ENCODE measurements at places on chromosomes 13 and 19. TPM values are rescaled to one million over a fixed set of nuclear protein-coding genes. Genes with fewer than 3 reads are reported as not detected.

- no peak for DNase-seq
These were observed 90.4 kb downstream of the TBC1D4 start for GRCh38 chr13:75391432-75392100.

DNA sequence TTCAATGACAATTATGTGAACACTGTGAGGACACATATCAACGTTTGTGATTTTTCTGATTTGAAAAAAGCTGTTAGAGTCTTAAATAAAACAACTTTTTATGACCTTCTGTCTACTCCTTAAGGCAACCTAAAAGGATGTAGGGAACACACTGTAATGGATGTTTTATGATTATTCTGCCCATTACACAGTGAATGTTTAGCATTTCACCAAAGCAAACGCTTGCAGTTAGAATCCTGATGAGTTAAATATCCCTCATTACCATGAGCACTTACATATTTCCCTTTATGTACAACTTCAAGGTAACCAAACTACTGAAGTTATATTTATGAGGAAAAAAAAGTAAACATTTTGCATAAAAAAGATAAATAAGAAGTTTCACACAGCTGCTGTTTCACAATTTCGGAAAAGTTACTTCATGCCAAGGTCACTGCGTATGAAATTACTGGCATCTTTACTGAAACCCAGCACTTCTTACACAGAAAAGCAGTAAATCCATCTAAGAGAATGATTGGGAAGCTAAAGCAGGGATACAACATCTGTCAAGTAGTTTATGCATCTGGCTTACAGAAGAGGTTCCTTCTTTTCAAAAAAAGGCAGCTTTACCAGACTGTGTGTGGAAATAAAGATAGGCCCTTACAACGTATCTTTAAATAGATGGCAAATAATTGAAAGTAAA is 733.7 kb upstream of the ATXN8OS start:
- no peak for DNase-seq

AKAP8L gene
- total RNA-seq, result 73.8 TPM

DNA sequence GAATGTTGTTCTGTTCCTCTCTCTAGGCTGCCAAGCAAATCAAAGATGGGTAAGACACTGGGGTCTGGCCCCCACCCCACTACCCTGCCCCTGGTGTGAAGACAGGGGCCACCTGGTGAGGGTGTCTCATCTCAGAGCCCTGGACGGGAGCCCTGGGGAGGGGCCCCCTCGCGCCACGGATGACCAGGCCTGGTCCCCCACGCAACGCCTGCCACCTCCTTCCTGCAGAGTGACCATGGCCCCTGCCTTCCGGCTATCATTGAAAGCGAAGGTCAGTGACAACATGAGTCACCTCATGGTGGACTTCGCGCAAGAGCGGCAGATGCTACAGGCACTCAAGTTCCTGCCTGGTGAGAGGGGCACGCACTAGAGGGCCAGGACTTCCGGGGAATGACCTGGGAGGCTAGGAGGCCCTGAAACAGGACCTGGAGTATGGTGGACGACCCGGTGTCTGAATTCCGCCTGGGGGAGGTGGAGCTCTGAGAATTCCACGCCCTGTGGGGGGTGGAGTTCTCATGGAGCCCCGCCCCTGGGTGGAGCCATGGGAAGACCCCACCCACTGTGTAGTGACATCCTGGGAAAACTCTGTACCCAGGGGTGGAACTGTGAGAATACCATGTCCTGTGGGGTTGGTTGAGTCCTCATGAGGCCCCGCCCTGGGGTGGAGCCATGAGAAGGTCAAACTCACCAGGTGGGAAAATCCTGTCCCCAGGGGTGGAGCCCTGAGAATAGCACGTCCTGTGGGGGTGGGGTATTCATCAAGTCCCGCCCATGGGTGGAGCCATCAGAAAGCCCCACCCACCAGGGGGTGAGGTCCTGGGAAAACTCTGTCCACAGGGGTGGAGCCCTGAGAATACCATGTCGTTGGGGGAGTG is 6.1 kb downstream of the FSD1 start:
- DNase-seq, result no peak

GRCh38 chr13:50128428-50128931 is 113.2 kb downstream of the KCNRG start:
- DNase-seq, result no peak

EHD2 gene
- 27.5 TPM for total RNA-seq

DNA sequence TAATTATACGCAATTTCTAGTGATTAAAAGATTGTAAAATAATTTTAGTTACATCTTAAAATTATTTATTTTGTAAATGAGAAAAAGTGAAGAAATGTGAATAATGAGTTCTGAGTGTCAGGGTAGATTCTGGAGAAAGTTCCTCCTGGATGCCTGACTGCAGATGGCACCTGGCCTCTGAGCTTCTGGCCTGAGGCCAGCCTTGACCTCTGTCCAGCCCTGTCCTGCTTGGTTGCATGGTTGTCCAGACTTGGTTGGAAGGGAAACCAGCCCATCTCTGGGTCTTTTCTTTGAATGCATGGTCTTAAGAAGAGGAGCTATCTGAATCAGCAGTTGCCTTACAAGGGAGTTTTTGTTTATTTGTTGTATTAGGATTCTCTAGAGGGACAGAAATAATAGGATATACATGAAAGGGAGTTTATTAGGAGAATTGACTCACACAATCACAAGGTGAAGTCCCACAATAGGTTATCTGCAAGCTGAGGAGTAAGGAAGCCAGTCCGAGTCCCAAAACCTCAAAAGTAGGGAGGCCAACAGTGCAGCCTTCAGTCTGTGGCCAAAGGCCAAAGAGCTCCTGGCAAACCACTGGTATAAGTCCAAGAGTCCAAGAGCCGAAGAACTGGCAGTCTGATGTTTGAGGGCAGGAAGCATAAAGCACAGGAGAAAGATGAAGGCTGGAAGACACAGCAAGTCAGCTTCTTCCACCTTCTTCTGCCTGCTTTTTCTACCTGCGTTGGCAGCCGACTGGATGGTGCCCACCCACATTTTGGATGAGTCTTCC is 385.8 kb downstream of the ZNF536 start:
- no peak for DNase-seq

RXFP2 gene
- total RNA-seq, result not detected

DNA sequence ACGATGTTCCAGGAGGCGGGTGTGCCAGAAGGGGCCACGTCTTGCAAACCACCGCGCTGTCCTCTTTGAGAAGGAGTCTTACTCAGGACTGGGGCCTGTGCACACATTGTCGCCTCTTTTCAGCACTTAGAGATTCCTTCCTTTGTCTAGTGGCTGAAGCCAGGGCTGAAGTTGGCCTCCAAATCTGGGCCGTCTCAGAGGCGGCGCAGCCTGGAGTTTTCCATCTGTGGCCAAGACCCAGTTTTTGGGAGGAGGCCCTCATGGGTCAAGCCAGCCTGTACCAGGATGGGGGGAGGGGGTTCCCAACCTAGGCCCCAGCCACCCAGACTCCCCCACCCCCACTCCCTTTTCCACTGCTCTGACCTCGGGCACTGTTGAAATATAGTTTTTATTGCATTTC is 11.8 kb downstream of the ANO8 start:
- no peak for DNase-seq

- no peak for DNase-seq
These were observed 254.4 kb downstream of the DLEU7 start for GRCh38 chr13:50589139-50589538.

DNA sequence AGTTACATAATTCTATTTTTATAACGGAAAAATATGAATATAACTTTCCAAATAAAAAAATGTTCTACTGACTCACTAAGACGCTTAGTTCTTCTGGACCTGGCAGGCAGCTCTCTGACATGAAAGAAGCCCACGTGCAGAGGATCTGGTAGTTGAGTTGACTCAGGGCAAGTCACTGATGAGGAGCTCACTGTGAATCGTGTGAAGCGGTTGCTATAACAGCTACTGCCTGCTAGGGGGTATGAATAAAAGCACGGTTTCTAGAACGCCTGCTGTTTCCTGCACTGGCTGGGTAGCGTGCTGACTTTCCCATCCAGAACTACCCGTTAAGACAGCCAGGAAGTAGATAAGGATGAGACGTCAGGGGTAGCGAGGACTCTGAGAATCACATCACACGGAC is 54.7 kb upstream of the WASF3 start:
- no peak for DNase-seq

- peak; percentile 51 for DNase-seq
These were observed 81.1 kb downstream of the ZNF429 start for GRCh38 chr19:21586311-21587116.

FXYD1 gene
- 451 TPM for total RNA-seq

- no peak for DNase-seq
These were observed 380.8 kb downstream of the LMO7 start for GRCh38 chr13:76016799-76017400.

DNA sequence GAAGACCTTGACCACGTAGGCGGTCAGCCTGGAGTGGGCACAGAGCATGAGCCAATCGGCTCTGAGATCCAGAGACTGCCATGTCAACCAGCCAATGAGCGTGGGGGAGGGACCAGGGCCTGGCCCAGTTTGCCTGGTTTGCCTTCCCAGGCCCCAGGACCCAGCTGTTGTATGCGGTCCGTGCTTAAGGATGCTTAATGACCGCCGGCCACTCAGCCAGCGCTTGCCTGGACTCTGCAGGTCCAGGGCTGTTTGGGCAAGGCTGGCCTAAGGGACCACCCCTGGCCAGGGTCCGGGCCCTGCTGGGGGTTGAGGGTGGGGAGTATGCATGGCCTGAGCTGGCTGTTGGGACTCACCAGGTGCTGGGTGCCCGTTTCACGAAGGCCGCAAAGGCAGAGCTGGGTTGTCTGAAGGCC is 23.1 kb upstream of the TNFSF14 start:
- no peak for DNase-seq

DNA sequence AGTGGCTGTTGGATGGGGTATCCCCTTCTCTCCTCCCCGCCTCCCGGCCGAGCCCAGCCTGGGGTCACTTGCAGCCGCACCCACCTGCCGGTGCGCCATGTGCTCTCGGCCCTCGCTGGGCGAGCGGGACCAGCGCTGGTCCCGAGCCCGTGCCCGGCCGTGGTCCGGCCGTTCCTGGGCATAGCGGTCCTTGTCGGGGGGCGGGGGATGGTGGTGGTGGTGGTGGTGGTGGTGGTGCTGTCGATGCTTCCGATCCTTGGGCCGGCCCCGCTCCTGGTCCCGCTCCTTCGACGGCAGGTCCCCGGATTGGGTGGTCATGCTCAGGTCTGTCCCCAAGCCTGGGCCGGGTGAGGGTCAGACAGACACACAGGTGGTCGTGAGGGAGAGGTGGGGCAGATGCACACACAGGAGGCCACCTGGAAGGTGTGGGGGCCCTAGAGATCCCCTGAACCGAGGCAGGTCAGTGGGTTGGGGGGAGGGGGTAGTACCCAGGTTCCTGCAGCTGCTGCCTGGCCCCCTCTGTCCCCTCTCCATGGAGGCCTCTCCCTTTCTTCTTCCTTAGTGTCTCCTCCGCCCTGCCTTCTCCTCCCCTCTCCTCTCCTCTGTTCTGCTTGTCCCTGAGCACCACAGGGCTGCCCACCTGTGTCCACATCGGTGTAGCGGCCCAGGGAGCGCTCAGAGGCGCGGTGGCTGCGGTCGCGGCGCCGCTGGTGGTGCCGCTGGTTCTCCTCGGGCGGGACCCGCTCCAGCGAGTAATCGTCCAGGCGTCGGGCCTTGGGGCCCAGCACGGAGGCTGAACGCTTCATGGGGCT is 58.7 kb downstream of the IER2 start:
- no peak for DNase-seq

DNA sequence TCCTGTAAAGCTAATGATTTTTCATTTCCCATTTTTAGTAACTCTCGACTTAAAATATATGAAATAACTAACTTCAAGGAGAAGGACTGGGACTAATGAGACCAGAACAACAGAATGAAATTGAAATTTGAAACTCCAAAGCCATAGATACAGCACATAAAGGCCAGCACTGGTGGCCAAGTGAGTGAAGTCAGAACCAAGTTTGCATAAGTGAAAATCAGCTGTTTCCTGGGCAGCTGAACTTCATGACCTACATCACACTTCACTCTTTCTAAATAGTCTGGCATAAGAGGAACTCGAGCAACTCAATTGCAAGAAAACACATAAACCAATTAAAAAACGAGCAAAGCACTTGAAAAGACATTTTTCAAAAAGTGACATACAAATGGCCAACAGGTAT is 84.5 kb downstream of the DCLK1 start:
- DNase-seq, result no peak

IFNL1 gene
- not detected for total RNA-seq

ZNF181 gene
- total RNA-seq, result 16.4 TPM

DNA sequence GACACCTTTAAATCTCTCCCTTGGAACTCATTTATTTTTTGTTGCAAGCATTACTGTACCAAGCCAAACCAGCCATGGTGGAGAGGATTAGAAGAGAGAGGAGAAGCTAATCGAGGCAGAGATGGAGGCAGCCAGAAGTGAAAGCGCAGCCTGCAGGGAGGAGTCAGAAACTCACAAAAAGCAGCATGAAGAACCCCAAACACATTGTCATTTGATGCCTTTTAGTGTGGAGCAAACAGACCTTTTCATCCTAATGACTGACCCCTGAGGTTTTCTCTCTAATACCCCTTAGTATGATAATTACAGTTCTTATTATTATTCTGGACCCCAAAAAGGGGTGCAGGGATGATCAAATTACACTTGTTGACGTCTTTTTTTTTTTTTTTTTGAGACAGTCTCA is 62.5 kb downstream of the TNFRSF19 start:
- DNase-seq, result no peak

DNA sequence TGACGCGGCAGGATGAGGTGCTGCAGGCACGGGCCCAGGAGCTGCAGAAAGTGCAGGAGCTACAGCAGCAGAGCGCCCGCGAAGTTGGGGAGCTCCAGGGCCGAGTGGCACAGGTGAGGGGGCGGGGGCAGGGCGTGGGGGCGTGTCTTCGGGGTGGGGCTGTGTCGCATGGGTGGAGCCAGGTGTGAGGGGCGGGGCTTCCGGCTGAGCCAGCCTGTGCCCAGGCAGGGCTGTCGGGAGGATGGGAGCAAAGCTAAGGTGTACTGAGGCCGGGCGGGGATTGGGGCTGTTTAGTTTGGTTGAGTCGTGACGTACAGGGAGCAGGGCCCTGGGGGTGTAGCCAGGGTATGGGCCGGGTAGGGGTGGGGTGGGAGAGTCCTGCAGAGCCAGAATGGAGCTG is 62.3 kb downstream of the KCNC3 start:
- no peak for DNase-seq

DNA sequence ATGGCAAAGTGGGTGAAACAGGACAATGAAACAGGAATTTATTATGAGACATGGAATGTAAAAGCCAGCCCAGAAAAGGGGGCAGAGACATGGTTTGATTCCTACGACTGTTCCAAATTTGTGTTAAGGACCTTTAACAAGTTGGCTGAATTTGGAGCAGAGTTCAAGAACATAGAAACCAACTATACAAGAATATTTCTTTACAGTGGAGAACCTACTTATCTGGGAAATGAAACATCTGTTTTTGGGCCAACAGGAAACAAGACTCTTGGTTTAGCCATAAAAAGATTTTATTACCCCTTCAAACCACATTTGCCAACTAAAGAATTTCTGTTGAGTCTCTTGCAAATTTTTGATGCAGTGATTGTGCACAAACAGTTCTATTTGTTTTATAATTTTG is 8.6 kb downstream of the CLN5 start:
- no peak for DNase-seq

DNA sequence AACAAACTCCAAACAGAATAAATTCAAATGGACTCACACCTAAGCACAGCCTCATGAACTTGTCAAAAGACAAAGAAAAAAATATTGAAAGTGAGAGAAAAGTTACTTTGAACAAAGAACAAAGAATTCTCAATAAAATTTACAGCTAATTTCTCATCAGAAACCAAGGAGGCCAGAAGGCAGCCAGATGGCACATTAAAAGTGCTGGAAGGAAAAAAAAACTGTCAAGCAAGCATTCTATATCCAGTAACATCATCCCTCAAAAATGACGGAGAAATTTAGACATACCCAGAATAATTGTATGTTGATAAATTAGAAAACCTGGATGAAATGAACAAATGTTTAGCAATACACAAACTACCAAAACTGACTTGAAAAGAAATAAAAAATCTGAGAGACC is 129.8 kb upstream of the UQCRFS1 start:
- no peak for DNase-seq

DOCK9 gene
- 47.2 TPM for total RNA-seq

Measured in heart right ventricle (tissue), 16 donors.